Neural crest cell (in vitro differentiated cells): ENCODE measurements at places on chromosomes 3 and 15. TPM values are rescaled to one million over a fixed set of nuclear protein-coding genes. Genes with fewer than 3 reads are reported as not detected.
A peak's percentile ranks its signal among the peaks of the same experiment; 100 is the strongest.

DNA sequence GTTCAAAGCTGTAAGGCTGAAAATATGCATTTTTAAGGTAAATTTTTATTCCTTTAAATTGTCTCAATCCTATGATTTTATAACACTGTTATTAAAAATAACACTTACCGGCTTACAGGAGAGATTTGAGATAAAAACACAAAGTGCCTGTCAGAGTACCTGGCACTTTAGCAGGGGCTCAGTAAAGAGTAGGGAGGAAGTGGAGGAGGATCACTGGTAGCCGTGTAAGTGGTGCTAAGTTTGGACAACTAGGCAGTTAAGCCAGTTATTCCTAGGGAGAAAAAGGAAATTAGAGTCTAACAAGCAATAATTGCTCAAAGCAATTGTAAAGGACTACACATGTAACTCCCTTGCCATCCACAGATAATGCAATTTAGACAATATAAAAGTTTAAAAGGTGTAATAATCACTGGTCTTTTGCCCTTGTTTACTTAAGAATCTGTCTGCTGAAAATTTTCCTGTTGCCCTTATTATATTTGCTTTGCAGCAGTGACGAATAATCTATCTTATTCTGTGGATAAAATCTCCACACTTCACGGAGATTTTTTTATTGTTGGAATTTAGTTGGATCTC is 204.8 kb downstream of the CDIN1 start:
- H3K27me3 ChIP-seq = no peaks in the 10 kb centered on the region
- DNase-seq = no peak
- no peak overlapping the region for H3K27ac ChIP-seq
- no peaks in the 10 kb centered on the region for H3K4me1 ChIP-seq
- no peaks in the 10 kb centered on the region for H3K36me3 ChIP-seq

GRCh38 chr3:49707113-49707480 is 12.4 kb downstream of the AMIGO3 start:
- peaks cover 2% of the 10 kb centered on the region for H3K27me3 ChIP-seq
- no peaks in the 10 kb centered on the region for H3K4me1 ChIP-seq
- H3K27ac ChIP-seq = no peak overlapping the region
- no peak for DNase-seq
- H3K36me3 ChIP-seq = no peaks in the 10 kb centered on the region

GRCh38 chr15:96293441-96293840 is 37.1 kb upstream of the NR2F2 start:
- H3K27ac ChIP-seq = no peak overlapping the region
- no peak overlapping the region for H3K4me3 ChIP-seq
- peaks cover 24% of the 10 kb centered on the region for H3K36me3 ChIP-seq

DNA sequence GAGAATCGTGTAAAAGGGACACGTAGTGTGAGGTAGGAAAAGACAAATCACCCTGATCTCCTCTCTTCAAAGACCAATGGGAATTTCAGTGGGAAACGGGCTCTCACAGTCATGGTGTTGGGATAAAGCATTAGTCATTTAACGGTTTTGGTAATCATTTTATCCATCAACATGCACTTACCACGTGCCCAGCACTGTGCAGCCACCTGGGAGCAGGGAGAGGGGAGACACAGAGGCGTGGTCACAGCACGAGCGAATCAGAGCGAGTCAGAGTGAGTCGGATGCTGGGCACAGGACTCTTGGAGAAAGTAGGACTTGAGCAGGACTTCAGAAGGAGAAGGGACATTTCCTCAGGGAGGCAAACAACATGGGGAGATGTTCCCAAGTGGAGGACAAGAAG is 130.8 kb downstream of the MINAR1 start:
- no peak overlapping the region for H3K27ac ChIP-seq
- peaks cover 5% of the 10 kb centered on the region for H3K27me3 ChIP-seq
- H3K4me1 ChIP-seq = no peaks in the 10 kb centered on the region
- no peaks in the 10 kb centered on the region for H3K36me3 ChIP-seq

DNA sequence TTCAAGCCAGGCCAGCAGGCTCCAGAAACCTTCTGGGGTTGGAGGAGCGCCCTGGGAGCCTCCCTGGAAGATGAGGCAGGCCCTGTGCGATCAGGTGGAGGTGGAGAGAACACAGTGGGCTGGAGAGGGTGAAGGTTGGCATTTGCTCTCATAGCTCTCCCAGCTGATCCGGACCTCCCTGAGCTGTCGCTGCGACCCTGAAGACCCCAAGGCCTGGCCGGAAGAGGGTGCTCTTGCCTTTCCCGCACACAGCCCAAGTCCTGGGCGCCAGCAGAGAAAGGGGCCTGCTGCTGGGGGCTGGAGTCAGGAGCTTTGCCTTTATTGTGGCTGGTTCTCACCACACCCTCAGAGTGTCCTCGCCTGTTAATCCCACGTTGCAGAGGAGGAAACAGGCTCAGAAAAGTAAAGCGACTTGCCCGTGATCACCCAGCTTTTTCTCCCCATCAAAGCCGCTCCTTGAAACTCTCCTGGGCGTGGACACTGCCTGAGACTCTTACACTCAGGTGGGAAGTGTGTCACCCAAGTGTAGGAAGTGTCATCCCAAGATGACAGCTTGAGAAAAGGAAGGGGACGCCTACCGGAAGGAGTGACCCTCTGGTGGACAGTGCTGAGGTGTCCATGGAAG is 8.6 kb upstream of the RPL29 start:
- peaks cover 11% of the 10 kb centered on the region for H3K27me3 ChIP-seq
- H3K4me3 ChIP-seq = peak overlapping the region; percentile 27
- H3K4me1 ChIP-seq = peaks cover 46% of the 10 kb centered on the region
- no peak overlapping the region for H3K27ac ChIP-seq
- no peaks in the 10 kb centered on the region for H3K36me3 ChIP-seq

DNA sequence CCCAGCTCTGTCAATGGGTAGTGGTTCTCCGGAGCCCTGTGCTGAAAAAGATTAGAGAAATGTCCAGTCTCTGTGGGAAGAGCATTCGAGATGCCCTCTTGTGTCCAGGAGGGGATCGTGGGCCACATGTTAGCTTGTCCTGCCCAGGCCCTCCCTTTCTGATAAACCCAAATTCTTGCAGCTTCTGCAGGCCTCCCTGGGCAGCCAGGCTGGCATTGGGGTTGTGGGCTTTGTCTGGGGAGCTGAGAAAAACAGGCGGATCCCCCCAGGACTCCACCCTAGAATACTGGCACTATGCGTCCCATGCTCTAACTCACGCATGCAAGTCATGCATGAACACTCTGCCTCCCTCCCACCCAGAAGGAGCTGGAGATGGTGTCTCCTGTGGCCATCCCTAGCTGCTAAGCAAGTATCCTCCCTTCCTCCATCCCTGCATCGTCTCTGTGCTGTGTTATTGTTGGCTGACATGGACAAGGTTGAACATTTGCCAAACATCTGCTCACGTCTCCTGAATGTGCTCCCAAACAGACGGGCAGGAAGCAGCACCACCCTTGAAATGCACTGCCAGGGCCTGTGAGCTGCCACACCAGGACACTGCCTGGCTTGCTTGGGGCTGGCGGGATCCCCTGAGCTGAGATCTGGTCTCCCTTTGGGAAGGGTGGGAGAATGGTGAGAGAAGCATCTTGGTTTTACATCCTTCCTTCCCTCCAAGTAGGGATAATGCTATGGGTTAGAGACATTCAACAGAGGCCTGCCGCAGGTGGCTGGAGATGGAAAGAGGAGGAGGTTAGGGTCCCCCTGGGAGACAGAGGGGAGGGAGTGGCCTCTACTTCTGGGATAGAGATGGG is 26.5 kb downstream of the CFAP161 start:
- H3K27ac ChIP-seq = no peak overlapping the region
- no peaks in the 10 kb centered on the region for H3K36me3 ChIP-seq
- no peak overlapping the region for H3K4me3 ChIP-seq
- no peaks in the 10 kb centered on the region for H3K4me1 ChIP-seq

- H3K27me3 ChIP-seq = no peaks in the 10 kb centered on the region
- no peak overlapping the region for H3K4me3 ChIP-seq
- no peaks in the 10 kb centered on the region for H3K4me1 ChIP-seq
- no peak overlapping the region for H3K27ac ChIP-seq
Observed at GRCh38 chr3:162092751-162093150, 596.1 kb downstream of the OTOL1 start.

GRCh38 chr15:67977414-67978089 is 76.6 kb upstream of the PIAS1 start:
- H3K27ac ChIP-seq = no peak overlapping the region

The TMEM207 gene
- not detected in 2 replicates for total RNA-seq

The CASR gene
- not detected in 2 replicates for total RNA-seq
